Naive B cell (primary cell): ENCODE measurements at places on chromosomes 2 and 18.

DNA sequence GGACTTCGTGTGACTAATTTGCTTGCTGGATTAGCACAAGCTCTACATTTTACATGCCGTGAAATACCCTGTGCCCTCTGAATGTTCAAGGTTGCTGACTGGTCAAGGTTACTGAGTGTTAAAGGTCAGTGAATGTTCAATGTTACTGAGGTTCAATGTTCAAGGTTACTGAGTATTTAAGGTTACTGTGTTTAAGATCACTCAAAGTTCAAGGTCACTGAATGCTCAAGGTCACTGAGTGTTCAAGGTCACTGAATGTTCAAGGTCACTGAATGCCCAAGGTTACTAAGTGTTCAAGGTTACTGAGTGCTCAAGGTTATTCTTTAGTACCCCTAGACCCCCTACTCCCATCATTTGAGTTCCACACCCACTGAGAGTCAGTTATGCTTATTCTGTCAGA is 277.6 kb downstream of the CLIP4 start:
- no peak for DNase-seq

- DNase-seq: no peak
These were observed 164.7 kb upstream of the SH3BP4 start for GRCh38 chr2:234787114-234787513.

DNA sequence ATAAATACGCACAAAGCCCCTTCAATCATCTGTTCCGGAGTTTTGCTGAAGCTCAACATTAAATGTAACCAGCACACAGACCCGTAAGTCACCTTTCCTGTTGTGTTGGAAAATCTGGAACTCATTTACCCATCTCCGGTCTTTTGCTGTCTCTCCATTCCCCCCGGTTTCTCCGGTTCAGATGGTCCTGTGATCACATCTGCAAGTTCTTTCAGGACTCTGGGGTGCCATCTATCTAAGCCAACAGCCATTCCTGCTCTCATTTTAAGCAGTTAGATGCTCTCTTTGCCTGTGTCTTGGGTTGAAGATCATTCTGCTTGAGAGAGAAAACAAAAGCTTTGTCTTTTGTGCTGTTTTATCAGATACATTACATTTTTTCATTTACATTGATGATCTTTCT is 91.7 kb upstream of the TGIF1 start:
- DNase-seq: no peak

DNA sequence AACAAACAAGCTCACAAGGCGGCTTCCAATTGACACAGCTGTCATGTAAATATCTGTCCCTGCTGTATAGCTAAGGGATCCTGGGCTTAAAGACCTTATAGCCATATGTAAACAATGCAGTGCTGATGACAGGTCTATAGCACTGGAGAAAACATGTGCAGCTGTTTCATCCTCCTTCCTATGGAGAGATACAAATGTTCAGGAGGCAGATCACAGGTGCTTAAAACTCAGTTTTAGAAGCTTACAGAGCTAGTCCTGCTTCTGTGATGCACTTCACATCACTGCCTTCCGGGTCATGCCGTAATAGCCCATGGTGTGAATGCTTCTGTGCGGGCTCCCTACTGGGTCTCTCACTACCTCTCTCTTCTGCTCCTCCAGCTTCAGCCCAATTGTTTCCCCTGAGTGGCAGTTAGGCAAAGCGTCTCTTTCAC is 262.4 kb upstream of the CHST9 start:
- no peak for DNase-seq

DNA sequence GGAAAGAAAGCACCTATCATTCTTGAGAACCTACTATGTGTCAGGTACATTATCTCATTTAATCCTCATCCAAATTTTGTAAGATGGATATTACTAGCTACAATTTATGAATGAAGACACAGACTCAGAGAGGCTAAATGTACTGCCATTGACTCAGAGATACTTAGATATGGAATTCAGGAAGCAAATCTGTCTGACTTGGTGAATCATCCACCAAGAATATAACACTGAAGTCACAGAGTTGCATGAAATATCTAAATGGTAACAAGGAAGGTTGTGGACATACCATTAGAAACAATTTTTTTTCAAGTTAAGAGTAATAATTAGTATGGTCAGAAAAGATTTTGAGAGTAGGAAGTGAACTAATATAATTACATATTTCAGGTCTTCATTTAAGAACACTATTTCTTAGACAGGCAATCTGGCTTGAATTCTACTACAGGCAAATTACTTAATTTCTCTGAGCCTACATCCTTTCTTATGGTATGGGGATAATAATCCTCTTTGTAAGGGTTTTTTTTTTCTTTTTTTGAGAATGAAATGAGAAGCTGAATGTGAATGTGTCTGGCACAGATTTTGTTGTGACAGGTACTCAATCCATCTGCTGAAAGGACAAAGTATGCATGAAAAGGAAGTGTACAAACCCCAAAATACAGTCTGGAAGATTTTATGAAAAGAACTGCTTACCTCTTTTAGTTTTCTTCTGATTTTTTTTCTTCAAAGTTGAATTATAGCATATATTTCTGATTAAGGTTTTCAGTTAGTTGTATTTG is 14.8 kb upstream of the C2orf66 start:
- no peak for DNase-seq

DNA sequence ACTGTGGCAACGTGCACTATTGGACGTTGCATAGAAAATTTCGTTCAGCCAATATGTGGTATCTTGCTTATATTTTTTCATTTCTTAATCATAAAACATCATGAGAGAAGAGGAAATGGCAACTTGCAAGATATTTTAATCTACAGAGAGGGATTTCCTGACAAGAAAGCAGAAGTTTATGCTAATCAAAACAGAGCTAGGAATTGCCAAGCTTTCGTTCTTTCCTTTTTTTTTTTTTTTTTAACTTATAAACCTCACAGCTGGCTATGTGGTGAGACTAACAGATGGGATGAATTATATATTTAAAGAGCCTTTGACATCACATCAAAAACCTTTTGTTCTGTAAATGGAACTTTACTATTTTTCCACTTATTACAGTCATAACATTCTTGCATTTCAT is 1136.9 kb upstream of the TMEFF2 start:
- peak; percentile 14 for DNase-seq

GRCh38 chr2:56133931-56134629 is 49.7 kb upstream of the CCDC85A start:
- DNase-seq: no peak

DNA sequence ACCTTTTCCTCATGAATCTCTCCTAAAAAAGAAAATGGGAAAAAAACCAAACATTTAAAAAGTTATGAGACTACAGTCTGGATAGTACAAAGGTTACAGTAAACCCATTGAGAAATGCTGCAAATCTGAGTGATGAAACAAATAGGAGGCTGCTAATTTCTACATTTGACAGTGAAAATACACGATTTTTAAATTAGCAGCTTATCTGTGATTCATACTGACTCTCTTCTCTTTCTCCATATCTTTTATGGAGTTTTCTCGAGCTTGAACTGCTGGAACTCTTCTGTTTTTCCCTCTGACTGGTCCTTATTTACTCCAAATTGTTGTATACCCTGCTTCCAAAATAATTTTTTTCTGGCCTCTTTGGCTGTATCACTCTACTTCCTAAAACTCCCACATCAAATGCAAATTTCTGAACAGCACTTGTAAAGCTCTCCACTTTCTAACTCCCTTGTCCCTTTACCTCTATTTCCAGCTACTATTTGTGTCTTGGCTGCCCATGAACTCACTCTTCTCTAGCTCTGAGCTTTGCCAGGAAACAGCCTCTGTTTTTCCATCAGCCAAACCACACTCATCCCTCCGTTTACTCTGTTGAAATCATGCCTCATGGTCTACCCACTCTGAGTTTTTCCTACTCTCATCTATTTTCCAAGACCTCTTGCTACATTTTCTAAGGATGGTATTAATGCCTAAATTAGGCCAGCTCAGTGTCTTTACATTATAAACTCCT is 73.7 kb downstream of the RBMS1 start:
- no peak for DNase-seq

DNA sequence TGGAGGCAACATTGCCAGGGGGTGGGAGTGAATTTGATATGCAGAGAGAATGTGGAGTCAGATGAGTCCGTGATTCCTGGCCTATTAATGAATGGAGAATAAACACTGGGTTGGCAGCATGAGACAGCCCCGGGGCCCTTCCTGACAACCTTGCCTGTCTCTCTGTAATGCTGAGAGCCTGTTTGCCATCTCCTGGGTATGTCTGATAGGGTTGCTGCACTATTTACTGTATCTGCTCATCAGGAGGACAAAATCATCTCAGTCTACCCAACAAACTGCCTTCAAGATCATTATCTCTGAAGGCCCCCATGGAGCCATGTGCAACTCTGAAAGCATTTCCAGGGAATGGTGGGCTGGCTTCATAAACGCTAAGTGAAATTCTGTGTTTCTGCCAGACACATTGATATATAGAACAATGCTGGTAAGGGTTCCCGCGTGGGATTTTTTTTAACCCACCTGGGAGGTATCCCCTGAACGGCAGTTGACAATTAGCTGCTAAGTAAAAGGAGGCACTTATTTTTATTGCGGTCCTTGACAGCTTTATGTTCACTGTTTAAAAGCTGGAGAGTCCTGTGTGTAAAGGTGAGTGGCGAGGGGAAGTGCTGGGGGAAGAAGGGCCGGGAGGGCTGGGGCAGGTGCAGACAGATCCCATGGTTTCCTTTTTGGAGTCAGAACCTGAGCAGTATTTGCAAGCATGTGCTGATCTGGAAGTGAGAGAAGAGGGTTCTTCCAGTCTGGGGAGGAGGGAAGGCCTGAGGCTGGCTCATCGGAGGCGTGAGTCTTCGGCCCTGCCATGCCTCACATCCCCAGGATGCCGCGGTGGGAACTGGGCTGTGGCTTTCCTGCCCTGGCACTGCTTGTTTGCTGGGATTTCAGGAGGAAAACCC is 64.8 kb downstream of the ARHGAP25 start:
- DNase-seq: no peak

DNA sequence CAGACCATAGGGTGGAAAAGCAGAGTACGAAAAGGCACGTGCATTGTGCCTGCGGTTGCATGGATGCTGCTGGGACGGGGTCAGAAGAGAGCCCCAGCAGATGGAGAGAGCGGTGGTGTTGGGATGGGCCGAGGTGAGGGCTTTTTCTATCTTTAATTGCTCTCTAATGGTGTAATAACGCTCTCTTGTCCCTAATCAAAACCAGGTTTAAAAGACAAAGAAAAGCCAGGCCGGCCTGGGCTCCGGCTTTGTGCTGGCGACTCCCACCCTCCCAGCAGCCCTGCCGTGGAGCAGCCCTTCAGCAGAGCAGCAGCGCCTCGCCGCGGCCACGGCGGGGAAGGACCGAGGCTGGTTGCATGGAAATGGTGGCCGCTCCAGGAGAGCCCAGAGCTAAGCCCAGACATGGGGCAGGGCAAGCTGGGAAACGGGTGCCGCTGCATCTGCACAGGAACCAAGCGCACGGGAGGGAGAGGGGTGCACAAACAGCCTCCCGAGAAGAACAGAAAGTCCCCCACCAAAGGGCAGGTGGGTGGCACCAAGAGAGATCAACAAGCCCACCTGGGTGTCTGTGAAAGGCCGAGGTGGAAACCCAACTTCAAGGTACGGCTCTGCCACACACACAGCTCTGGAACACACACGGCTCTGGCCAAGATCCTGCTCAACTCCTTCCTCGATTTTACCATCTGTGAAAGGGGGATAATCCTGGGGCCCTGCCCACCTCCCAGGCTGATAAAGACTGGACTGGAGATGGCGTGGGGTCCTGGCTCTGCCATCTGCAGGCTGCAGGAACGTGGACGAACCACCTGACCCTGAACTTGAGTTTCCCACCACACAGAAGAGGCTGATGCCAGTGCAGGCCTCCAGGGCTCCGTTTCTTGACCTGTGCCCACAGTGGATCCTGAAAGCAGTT is 15.0 kb downstream of the HS1BP3 start:
- peak; percentile 60 for DNase-seq

DNA sequence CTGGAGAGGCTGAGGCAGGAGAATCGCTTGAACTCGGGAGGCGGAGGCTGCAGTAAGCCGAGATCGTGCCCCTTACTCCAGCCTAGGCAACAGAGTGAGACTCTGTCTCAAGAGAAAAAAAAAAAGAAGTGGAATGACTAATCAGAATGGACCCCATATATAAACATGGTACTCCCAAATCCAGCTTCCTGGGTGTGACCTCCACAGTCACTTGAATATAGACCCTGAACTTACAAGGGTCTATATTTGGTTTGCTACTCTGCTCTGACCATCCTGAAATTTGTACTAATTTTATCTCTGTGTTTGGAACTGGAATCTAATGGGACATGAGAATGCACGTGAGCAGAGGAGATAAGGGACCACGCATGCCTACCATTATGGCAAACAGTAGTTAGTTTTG is 275.0 kb downstream of the TNS1 start:
- DNase-seq: no peak

DNA sequence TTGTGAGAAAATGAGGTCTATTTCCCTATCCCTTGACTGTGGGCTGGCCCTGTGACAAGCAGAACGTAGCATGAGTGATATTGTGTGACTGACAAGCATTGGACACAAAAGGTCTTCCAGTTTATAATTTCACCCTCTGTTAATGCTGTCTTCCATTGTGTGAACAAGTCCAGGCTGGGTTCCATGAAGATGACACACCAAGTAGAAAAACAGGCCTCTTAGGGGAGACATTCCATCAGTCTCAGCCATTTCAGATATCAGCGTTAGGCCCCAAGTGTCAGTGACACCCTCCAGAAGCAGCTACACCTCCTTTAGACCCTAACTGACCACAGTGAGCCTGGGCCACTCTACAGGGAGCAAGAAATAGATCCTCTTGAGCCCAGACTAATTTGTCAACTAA is 511.3 kb downstream of the FBXO15 start:
- DNase-seq: no peak

- peak; percentile 11 for DNase-seq
These were observed at the start of gene DNER for GRCh38 chr2:229714080-229714735. TSS of gene DNER (minus strand) at chr2:229714555. CDS start at chr2:229714423, 132 bp downstream.

- no peak for DNase-seq
These were observed 39.9 kb upstream of the SP3 start for GRCh38 chr2:174004905-174005605.
